ENCODE measurements at places on chromosomes 3 and 15.

GRCh38 chr3:99012051-99012450, 110.6 kb upstream of the DCBLD2 start:
- DNase-seq: no peak

GRCh38 chr3:155889952-155890351, 19.5 kb downstream of the GMPS start:
- no peak for DNase-seq

- no peak for DNase-seq
These were observed 292.3 kb upstream of the STT3B start for GRCh38 chr3:31240466-31240865.

DNA sequence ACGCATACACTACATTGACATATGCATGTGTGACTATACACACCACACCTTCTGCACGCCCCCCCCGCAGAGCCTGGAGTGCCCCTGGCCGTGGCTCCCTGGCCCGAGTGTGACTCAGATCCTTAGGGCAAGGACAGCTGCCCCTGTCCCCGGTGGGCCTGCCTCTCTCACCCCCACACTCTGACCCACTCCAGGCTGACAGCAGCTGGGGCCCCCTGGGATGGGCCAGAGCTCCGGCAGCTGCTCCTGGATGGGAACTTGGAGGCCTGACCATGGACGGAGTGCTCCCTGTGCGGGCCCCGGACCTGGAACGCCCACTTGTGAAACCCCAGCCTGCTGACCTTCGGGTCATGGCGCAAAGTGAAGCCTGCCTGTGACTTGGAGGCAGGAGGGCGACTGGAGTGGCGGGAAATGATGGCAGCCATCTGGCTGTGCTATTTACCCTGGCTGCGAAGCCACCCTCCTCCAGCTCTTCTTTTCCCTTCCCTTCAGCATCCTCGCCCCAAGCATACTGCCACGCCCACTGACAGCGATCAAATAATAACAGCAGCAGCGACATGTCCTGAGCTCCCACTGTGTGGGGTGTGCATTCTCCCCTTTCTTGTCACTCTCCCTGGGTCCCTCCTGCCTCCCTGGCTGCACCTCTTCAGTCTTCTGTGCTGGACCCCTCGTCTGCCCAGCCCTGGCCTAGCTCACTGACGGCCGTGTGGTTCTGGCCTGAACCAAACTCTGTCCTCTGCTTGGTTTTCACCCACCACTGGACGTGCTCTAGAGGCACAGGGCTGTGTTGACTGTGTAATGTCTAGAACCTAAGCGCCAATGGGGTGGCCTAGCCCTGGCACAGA, 90.7 kb upstream of the MEF2A start:
- DNase-seq: no peak

DNA sequence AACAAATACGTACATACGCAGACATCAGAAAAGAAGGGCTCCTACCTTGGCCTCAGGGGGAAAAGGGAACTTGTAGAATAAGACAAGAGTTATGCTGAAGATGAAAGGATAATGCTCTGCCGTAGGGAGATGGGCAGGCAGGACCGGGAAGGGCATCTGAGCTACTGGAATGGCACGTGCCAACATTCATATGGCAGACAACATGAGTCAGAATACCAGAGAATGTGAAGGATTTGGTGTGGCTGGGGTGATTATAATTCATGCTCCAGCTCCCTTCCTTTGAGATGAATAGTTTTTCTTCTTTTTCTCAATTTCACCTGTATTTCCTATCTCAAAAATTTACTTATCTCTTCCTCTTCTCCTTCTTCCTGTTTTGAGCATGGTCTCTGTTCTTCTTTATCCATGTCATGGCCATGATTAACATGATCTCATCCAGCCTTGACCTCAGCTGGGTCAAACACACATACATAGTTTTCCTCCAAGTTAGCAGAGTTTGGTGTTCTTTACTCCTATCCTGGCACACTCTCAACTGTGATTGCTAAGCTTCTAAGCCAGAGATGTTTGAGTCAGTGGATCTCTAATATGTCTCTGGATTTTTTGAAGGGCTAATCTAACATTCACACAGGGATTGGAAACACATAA, 507.0 kb downstream of the FOXP1 start:
- no peak for DNase-seq

GRCh38 chr3:191770541-191770940, 309.6 kb downstream of the PYDC2 start:
- no peak for DNase-seq

GRCh38 chr3:12990781-12991480, 82.3 kb downstream of the IQSEC1 start:
- no peak for DNase-seq

- DNase-seq: no peak
These were observed at the start of gene SPSB4 for GRCh38 chr3:141050576-141051442. Gene SPSB4 (plus strand): TSS chr3:141051347. CDS start chr3:141066105, 14,758 bp downstream.

DNA sequence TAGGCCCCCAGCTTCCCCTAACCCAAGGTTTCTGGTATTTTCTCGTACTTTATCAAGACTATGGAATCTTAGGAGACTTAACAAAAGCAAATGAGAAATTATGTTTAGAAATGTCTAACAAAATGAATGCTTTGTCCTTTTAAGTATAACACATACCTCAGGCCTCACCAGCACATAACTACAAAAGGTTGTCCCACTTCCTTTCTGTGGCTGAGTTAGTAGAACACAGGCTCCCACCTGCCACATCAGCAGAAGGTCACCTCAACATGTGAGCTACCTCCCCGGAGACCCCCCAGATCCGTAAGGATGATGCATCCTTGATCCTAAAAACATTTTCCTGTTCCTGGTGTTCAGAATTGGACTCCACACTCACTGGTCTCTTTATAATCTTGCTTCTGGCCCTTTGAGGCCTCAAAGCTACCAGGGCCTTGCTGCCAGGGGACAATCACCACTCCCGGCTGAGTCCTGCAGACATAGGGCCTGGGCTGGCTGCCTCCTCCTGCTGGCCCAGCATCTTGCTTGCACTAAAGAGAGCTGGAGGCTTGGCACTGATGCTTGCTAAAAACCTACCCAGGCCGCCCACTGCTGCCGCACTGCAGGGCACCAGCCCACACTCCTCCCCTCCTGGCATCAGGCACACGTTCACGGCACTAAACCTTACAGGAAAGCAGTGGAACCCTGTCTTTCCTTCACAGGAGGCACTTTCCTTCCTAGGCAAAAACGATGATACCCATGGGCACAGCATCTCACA, 2.9 kb downstream of the CCRL2 start:
- no peak for DNase-seq

GRCh38 chr3:58566398-58567250, 10.6 kb downstream of the FAM107A start:
- no peak for DNase-seq

- no peak for DNase-seq
These were observed 50.9 kb downstream of the PLXNA1 start for GRCh38 chr3:127033786-127034185.

- DNase-seq: no peak
These were observed 163.6 kb downstream of the CTNNB1 start for GRCh38 chr3:41362638-41363559.

- DNase-seq: no peak
These were observed 28.7 kb downstream of the HDGFL3 start for GRCh38 chr15:83178869-83179325.

- no peak for DNase-seq
These were observed 945 bp downstream of the VIPR1 start for GRCh38 chr3:42503251-42503924.

- DNase-seq: no peak
These were observed 241.4 kb upstream of the EOMES start for GRCh38 chr3:27963519-27963918.

DNA sequence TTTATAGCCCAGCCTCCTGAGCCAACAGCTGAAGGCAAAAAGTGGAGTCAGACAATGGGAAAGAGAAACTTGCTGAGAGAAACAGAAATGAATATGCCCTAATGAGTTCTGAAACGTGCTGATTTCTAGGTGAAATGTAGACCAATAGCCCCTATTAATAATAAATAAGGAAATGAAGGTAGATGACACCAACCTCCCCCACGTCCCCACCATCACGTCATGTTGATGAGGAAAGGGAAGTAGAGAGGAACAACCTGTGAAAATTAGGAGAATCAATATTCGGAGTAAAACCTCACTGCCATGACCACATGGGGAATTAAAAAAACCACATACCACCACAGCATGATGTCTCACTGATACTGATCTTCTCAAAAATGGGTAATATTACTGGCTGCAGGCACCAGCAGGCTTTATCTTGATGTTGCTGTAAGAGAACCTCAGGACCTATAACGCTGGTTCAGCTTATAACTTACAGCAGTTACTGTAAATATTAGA, 64.0 kb downstream of the KAT2B start:
- peak; percentile 9 for DNase-seq

GRCh38 chr15:93855181-93855826, 376.1 kb upstream of the MCTP2 start:
- no peak for DNase-seq

GRCh38 chr15:45855907-45856579, 221.2 kb downstream of the SQOR start:
- DNase-seq: no peak

DNA sequence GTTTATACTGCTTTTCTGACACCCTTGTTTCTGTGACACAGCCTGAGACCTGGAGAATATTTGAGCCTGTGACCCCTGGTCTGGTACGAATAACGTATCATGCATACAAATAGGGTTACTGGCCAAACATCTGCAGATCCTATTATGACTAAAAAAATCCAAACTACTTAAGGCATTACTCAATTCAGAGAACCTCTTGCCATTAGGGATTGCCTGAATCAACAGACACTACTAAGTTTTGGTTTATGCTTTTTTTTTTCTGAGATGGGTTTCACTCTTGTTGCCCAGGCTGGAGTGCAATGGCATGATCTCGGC, 35.4 kb downstream of the OSBPL10 start:
- DNase-seq: no peak

DNA sequence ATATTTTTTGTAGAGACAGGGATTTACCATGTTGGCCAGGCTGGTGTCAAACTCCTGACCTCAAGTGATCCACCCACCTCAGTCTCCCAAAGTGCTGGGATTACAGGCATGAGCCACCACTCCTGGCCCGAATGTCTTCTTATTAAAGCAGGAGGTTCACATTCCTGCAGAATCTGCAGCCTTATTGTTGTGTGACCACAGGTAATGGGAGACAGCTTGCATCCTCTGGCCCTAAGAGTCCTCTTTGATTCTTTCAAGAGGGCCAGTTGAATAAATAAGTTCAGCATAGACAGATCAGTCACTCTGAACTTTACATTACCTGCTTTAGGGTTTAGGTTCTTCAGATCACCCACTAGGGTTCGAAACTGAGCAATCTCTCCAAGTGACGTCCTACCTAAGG, 172.9 kb upstream of the TOPAZ1 start:
- DNase-seq: no peak

- no peak for DNase-seq
These were observed 9.4 kb downstream of the SNX1 start for GRCh38 chr15:64105113-64105704.

GRCh38 chr15:31245756-31246155, 80.9 kb upstream of the KLF13 start:
- DNase-seq: no peak
